ENCODE measurements at places on chromosomes 2 and 18.

- DNase-seq, result no peak
Observed at GRCh38 chr18:67453901-67454300, 62.6 kb downstream of the DSEL start.

- no peak for DNase-seq
Observed at GRCh38 chr2:47260971-47261370, 105.9 kb upstream of the STPG4 start.

- DNase-seq, result no peak
Observed at GRCh38 chr2:236674646-236675045, 105.0 kb downstream of the ACKR3 start.

DNA sequence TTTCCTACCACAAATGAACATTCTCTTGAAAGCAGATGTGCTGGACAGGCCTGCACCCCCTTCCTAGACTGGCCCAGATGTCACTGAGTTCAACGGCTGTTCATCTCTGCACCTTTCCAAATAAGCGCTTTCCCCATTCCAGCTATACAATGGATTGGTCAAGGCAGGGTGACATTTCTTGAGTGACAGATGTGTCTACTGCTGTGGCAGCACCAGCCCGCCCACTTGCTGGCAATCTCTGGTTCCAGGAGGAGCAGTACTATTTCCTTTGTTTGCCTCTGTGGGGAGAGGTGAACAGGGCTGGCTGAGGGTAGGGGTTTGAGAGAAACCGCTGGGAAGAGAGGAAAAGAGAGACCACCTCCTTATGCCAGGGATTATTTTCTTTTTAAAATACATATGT lies 269.5 kb upstream of the POU3F3 start:
- DNase-seq, result no peak

DNA sequence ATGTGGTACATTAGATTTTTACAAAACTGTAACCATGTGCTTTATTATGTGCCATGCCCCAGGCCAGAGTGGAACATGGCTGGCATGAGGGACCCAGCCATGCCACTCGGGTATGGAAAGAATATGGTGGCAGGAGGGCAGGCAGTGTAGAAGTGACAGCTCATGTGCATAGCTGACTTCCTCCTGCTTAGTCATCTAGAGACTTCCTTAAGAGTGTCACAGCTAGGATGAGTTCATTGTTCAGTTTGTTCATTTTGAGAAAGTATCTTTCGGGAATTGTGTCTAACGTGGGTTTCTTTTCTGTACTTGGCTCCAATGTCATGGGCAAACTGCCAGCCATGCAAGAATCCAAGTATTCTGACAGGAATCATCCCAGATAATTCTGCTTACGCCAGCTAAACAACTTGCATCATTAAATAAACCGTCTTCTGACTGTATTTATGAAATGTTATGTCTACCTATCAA lies 94.3 kb upstream of the ITGB6 start:
- DNase-seq, result no peak

DNA sequence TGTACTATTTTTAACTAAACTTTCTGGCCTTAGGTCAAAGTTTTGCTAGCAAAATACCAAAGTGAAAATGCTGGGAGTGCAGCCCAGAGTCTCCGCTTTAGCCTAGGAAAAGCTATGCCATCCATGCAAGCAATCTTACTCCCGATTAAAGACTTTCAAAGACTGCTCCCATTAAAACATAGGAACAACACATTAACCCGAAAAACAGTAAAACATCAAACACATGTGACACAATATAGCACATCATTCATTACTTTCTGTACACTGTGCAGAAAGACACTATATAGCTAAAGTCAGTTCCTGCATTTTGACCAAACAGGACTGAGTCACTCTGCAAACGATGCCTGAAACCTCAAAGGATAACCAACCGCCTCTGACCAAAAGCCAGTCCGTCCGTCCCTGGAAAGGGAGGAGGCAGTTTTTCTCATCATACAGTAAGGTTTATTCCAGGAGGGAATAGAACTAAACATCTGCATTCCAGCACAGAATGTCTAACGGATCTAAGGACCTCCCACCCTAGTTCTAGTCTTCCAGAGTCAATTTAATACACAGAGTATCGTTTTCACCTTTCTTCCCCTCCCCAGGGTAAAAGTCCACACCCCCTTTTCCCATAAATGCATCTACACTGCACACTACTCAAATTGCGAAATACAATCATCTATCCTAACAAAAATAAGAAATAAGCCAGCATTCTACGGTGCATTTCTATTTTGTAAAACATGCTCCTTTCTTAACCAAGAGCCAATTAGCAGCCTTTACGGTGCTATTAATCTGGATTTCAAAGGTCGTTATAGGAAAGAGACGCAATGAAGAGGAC lies 1.7 kb downstream of the ROCK2 start:
- no peak for DNase-seq

- no peak for DNase-seq
Observed at GRCh38 chr2:161273038-161273760, 35.0 kb upstream of the PSMD14 start.

GRCh38 chr2:110863726-110864125 lies 131.4 kb downstream of the ACOXL start:
- no peak for DNase-seq

- DNase-seq, result peak; percentile 16
Observed at GRCh38 chr2:219041252-219041651, at the start of gene CFAP65. CFAP65 (minus strand) TSS chr2:219041516; CDS start chr2:219039048, 2,468 bp downstream.

GRCh38 chr18:68429841-68430240 lies 285.1 kb downstream of the TMX3 start:
- DNase-seq, result no peak

DNA sequence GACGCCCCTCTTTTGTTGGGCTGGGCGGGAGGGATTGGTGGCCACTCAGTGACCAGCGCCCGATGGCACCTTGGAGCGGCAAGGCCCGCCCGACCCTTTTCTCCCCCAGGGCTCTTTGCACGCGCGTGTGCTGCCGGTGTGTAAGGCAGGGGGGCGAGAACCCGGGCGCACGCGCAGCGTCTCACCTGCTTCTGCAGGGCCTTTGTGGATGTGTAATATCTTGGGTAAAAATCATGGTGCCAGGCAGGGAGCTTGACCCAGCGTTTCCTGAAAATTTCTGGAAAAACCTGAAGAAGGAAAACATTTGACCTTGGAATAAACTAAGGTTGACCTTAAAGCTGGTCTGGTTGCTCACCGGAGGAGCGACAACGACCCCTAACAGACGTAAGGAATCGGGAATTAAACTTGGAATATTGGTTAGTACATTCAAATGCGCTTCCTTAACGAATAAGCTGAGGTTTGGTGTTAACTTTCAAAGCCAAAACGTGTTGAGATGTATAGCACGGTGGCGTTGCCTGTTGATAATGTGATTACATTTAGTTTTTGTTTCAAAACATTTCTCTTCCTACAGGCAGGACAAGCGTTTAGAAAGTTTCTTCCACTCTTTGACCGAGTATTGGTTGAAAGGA lies 438 bp downstream of the HSPE1 start:
- no peak for DNase-seq

DNA sequence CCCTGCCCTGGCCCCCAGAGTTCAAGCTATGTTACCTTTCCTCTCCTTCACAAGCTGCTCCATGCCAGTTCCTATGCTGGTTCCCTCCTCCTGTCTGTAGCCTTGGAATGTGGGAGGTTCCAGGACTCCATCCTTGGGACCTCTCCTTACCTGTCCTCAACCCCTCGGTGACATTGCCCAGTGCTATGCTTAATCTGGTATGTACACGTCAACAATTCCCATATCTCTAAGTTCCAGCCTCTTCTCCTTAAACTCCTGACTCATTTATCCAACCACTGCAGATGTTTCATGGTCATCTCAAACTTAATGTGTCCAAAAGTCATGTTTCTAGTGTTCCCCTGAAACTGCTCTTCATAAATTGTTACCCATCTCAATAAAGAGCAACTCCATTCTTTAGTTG lies 160.8 kb downstream of the TNS1 start:
- no peak for DNase-seq

GRCh38 chr2:21585881-21586280 lies 462.1 kb downstream of the TDRD15 start:
- no peak for DNase-seq

DNA sequence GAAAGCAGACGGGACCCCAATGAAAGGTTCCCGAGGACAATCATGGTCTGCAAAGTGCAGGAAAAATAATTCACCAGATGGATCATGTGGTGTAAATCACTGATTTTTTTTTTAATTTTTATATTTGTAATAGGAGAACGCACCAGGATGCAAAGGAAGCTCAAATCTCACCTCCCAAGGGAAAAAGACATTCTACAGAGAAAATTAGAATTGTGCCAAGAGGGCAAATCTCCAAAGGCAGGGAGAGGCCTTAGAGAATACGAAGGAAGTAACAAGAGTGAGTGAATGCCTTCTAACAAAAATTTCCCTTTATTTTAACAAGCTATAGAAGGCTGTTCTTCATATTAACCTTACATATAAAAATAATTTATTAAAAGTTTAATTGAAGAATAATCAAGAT lies 90.9 kb downstream of the ANKRD44 start:
- DNase-seq, result no peak

- no peak for DNase-seq
Observed at GRCh38 chr2:23230885-23231284, 154.1 kb upstream of the KLHL29 start.

GRCh38 chr18:55918444-55918843 lies 330.5 kb upstream of the TCF4 start:
- DNase-seq, result no peak

- no peak for DNase-seq
Observed at GRCh38 chr2:43165378-43166069, 60.9 kb downstream of the ZFP36L2 start.

DNA sequence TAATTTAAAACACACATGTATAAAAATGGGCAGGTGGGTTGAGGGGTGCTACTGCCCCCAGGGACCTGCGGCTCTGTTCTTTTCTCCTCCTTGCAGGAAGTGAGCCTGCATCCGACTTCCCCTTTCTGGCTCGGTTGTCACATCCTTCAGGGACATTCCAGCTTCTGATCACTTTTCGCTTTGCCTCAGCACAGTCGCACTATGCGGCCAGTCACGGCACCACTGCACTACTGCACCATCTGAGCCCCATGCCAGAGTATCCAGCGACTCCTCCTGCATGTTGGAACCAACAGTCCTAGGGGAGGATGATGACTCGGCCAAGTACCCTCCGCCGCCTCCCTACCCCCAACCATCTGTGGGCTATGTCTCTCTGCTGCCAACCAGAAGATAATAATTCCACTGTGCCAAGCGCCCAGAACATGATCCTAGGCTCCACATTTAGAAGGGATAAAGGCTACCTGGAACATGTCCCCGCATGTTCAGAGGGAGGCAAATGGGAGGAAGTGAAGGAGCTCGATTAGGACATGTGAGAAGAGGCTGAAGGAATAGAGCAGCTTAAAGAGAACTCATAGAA lies 17.6 kb downstream of the CDC42EP3 start:
- no peak for DNase-seq

DNA sequence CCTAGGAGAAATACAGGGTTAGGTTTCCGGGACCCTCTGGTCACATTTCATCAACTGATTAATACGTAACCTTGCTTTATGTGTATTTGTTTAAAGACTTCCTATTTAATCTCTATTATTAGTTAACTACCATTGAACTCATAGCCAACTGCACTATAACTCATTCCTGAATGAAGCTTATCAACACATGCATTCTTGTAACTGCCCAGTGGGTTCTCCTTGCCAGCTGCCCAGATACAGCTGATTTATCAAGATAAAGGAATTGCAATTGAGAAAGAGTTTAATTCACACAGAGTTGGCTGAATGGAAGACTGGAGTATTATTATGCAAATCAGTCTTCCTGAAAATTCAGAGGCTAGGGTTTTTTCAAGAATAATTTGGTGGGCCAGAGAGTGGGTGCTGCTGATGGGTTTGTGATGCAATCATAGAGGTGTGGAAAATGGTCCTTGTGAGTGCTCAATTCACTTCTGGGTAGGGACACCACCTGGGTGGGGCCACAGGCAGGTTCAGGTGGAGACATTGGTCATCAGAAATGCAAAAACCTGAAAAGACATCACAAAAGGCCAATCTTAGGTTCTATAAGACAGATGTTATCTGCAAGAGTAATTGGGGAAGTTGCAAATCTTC lies 21.1 kb upstream of the NOSTRIN start:
- no peak for DNase-seq

- DNase-seq, result no peak
Observed at GRCh38 chr2:201631041-201631440, 12.3 kb downstream of the TMEM237 start.

GRCh38 chr2:237434866-237435311 lies 20.9 kb upstream of the COL6A3 start:
- DNase-seq, result peak; percentile 74

GRCh38 chr2:1672738-1673137 lies 71.6 kb downstream of the PXDN start:
- DNase-seq, result no peak

DNA sequence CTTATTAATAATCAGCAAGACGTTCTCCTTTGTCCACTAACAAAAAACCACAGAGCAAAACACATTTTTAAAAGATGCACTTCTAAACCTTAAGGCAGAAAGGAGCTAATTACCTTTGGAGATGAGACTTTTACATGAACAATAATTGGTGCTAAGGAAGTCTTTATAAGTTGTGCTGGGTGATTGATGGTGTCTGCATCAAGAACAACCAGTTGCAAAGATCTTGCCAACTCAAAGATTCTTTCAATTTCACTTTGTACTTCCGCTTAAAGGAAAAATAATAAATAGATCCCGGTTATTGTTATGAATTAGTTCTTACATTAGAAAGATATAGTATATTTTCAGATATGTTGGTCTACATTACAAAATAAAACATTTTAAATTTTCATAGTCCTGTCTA lies 26.9 kb upstream of the ARL5A start:
- DNase-seq, result no peak

DNA sequence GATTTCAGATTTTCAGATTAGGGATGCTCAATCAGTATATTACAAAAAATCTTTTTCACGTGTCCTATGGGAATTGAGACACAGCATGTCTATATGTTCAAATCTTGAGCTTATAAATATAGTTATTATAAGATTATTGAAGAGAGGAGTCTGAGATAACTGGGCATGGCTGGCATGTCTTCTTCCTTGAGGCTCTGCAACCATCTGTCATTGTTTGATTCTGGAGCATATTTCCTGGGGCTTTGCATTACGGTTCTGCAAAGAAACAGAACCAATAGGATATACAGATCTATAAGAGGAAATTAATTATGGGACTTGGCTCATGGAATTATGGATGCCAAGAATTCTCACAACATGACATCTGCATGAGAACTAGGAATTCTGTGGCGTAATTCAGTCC lies 386.1 kb downstream of the SOCS6 start:
- no peak for DNase-seq

DNA sequence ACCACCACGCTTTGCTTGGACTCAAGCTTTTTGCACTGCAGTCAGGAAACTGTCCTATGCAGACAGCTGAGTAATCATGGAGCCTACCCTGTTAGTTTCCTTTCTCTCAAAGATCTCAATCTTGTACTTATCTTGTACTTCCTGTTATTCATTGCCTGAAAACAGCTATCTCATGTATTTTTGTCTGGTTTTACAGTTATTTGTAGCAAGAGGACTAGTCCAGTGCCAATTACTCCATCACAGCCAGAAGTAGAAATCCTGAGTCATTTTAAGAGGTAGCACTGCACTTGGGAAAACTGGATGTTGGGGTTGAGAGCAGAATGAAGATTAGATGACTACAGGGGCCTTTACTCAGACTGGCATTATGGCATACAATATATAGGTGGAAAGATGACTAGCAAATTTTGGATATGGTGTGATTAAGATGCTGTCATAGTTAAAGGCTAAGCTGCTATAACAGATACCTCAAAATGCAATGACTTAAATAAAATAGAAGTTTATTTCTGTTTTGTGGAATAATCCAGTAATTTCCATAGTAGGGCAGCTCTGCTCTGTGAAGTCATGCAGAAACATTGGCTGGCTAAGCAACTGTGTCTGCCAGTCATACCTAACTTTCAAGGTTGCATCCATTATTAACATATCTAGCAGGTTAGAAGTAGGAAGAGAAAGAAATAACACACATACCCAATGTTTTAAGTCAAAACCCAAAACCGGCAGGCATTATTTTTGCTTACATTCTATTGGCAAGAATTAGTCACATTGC lies 21.1 kb upstream of the CHMP3 start:
- DNase-seq, result no peak
